ENCODE measurements at places on chromosomes 7 and 10.

DNA sequence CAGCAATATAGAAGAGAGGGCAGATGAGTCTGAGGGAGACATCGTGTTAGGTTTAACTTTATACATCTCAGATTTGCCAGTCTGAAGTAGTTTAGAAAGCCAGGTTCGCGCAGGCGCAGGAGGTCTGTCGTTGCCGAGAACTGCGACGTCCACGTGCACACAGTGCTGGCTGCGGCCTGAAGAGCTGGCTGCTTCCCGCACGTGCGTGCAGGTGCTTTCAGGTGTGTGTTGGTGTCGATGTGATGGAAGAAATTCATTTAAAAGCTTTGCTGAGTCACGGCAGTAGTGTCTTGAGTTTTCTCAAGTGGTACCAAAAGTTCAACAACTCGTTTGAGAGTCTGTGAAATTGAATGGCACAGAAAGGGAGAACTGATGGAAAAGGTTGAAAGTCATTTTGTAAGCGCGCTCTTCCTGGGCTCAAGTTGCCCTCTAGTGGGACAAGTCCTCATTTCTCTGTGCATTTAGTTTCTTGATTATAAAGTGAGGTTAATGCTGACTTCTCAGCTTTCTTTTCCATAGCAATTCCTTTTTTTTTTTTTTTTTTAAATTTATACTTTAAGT, 18.6 kb downstream of the WDR37 start:
- DNase-seq: no peak

- no peak for DNase-seq
Observed at GRCh38 chr7:23012186-23012585, 1.7 kb downstream of the HYCC1 start.

GRCh38 chr7:83301416-83301815, 138.7 kb upstream of the PCLO start:
- no peak for DNase-seq

DNA sequence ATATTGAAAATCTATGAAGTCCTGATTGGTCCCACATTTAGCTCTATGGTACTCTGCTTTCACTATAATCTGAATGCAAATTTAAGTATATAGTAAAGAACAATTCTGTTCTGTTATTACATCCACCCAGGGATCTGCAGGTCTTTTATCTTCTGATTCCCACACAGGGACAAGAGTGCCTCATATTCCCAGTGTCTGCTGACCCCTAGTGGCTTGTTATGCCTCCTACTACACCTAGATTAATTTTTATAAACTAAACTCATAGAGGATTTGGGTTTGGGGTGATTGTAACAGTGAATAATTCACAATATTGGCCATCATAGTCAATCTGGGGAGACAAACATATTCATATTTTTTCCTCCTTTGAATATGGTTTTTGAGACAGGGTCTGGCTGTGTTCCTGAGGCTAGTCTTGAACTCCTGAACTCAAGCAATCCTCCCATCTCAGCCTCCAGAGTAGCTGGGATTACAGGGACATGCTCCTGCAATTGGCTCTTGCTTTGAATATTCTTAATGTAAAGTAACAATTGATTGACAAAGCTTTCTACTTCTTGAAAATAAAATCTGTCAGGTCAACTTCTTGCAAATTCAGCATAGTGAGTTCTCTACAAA, 282.1 kb downstream of the KCND2 start:
- DNase-seq: no peak

DNA sequence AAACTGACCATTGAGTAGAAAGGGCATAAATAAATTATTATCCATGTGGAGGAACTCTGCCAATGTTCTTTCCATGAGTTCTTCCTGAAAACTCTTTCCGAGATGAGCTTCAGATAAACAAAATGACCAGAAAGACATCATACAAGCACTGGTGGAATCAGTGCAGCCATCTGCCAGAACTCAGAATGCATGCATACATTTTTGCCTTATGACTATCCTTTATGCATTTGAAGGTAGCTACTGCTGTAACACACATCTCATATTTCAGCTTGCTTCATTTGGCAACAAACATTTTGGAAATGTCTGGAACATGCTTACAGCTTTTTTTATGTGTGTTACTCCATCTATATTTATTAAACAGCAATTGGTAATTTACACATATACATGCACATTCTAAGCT, 448.9 kb downstream of the PLXDC2 start:
- DNase-seq: no peak

GRCh38 chr7:26100406-26101339, 51.3 kb upstream of the NFE2L3 start:
- DNase-seq: no peak

DNA sequence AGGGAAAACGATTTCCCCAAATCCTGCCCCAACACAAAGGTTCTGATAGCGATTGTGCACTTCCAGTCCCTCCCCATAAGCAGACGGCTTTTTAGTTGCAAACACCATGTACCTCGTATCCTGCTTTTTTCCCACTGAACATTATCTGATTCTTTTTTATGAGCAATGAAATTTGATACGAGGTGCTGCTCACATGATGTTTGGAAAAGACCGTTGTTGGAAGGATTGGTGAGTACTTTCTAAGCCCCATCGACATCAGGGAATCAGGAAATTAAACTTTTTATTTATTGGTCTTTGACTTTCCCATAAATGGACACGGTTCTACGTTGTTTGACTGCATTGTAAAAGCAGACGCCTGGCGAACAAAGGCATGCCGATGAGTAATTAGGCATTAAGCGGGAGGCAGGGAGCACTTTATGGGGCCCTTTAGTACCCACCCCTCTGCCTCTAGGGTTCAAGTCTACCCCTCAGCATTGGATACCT, 49.4 kb downstream of the TEX36 start:
- DNase-seq: no peak

- DNase-seq: no peak
Observed at GRCh38 chr10:93006435-93007039, 54.1 kb upstream of the CYP26C1 start.

DNA sequence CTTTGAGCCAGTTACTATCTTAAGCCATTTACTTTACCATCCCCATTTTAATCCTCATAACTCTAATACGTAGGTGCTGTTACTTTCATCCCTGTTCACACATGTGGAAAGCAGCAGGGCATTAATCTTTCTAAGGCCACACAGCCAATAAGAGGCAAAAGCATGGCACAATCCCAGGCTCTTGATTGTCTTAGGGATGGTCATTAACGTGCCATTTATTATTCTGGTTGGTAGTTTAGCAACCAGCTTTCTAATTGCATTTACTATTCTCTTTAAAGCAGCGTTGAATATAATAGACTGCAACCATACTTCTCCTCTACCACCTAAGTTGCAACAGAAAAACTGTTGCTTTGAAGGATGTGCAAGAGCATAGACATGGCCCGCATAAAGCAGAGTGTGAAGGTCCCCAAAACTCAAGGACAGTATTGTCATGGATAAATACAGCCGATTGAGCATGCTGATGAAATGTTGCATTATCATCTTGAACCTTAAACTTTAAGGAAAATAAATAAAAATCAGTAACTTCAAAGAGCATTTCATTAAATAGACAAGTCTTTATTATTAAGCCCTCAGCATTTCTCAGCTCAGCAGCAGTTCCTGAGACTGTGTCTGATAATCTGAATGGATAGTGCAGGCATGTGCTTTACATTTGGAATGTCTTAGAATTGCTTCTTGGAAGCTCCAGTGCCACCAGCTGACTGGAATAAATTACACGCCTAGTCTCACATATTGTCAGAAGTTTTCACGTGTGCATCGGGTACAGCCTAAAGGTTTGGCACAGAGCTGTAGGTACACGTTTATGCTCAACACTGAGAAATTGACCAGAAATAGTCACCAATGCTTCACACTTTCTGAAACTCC, 467.1 kb downstream of the SDK1 start:
- no peak for DNase-seq
